ENCODE measurements at places on chromosomes 16 and 17. TPM values are rescaled to one million over a fixed set of nuclear protein-coding genes. Genes with fewer than 3 reads are reported as not detected.

Gene RPL27
- 982 TPM for total RNA-seq

GRCh38 chr16:71769222-71769621, 39.4 kb downstream of the AP1G1 start:
- no peak for DNase-seq

Gene SGCA
- not detected for total RNA-seq

- no peak for DNase-seq
Observed at GRCh38 chr16:78390092-78390491, 290.6 kb downstream of the WWOX start.

Gene GUCY2D
- total RNA-seq = not detected

Gene PRDM7
- total RNA-seq = not detected

DNA sequence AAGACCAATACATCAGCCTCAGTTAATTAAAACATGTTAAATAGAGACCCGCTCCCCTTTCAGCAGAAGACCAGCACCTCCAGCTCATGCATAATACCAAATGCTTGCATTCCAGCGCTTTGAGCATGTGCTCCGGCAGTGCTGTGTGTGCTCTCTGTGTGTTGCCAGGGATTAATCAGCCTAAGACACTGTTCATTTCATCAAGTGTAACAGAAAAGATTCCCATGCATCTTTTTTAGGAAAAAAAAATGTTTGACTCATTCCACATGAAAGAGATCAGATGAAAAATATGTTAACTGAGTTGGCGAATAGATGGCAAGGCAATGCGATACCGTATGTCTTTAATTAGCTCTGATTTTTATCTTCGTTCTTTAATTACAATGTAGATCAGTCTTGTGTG, 187.6 kb downstream of the RPTOR start:
- no peak for DNase-seq

- DNase-seq = no peak
Observed at GRCh38 chr17:49525831-49526741, 31.0 kb downstream of the NGFR start.

Gene DPEP3
- not detected for total RNA-seq

Gene MLKL
- 14.4 TPM for total RNA-seq
